DMS153 (cell line): ENCODE measurements at places on chromosomes 3 and 15.
A peak's percentile ranks its signal among the peaks of the same experiment; 100 is the strongest.

GRCh38 chr15:63491116-63491827, 13.1 kb upstream of the USP3 start:
- no peak for DNase-seq

GRCh38 chr3:184543843-184544512, 17.6 kb upstream of the EPHB3 start:
- peak; percentile 85 for DNase-seq

DNA sequence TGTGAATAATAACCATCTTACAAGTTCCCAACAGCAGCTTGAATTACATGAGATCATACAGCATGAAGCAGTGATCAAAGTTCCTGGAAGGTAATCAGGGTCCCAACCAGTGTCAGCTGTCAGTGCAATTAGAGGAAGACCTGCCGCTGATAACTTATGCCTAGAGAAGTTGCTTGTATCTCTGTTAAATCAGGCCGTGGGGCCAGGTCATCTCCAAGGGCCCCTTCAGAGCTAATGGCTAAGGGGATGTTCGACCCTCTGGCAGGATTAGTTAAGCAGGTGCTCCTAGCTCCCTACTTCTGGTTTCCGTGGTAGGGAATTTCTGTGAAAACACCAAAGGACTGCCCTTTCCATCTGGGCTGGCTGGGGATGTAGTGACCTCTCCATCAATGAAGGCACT, 251.0 kb downstream of the FAM43A start:
- DNase-seq: no peak

- no peak for DNase-seq
Measured at GRCh38 chr15:71301958-71302621, 186.8 kb downstream of the THSD4 start.

- no peak for DNase-seq
Measured at GRCh38 chr3:42960282-42960681, 18.8 kb upstream of the GASK1A start.

DNA sequence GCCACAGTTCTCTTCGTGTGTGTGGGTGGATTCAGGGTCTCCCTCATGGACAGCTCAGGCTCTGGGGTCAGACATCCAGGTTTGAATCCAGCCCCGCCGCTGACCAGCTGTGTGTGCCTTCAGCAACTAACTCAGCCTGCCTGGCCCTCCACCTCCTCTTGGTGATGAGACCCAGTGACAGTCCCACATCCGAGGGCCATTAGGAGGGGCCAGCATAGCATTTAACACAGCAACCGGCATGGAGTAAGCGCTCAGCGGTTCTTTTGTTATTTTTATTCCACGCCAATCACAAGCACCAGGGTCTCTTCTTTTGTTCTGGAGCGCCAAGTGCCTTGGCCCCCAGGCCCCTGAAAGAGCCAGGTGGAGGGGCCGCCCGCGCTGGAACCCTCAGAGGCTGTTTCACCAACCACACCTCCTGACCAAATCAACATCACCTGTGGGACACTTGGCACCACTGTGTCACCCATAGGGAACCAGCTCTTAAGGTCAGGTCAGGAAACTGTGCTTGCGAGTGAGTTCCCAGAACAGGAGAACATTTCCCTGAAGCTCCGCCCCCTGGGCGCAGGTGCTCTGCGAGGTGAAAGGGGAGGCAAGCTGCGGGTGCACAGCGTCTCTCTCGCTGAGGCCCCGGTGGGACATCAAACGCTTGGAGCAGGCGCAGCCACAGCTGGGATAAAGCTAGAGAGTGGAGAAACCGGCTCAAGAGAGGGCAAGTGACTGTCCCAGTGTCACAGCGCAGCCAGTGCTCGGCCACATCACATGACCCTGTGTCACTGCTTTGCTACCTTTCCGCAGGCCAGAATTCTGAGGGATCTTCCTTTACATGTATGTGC, 311.3 kb downstream of the UACA start:
- peak; percentile 42 for DNase-seq

- no peak for DNase-seq
Measured at GRCh38 chr3:81872566-81872965, 111.1 kb upstream of the GBE1 start.

DNA sequence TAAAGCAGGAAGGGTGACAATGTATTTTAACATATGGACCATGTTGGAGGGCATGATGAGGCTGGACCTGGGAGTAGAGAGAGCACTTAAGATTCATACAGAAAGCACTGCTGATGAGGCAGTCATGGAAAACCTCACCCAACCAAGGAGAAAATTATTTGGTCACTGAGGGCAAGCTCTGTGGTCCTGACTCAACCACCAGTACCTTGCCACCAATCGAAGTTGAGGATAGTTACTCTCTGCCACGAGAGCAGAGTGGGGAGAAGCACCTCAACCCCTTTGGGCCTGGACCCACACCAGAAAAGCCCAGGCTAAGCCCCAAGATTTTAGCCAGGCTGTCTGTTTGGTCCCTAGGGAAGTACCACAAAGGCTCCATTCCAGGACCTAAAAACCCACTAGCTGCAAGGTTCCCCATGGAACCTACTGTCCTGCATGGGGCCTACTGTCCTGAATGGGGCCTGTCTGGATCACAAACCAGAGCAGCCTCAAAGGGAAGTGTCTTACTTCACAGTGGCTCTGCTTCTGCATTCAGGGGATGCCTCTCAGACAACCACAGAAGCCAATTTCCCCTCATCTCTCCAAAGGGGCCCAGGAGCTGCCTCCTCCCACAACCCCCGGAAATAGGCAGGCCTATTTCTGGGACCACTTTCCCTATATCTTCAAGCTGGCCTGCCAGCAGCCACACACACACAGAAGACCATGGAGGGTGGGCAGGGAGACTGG, 4.2 kb downstream of the CCDC71 start:
- DNase-seq: no peak

- no peak for DNase-seq
Measured at GRCh38 chr15:69871511-69872134, 226.1 kb downstream of the TLE3 start.

DNA sequence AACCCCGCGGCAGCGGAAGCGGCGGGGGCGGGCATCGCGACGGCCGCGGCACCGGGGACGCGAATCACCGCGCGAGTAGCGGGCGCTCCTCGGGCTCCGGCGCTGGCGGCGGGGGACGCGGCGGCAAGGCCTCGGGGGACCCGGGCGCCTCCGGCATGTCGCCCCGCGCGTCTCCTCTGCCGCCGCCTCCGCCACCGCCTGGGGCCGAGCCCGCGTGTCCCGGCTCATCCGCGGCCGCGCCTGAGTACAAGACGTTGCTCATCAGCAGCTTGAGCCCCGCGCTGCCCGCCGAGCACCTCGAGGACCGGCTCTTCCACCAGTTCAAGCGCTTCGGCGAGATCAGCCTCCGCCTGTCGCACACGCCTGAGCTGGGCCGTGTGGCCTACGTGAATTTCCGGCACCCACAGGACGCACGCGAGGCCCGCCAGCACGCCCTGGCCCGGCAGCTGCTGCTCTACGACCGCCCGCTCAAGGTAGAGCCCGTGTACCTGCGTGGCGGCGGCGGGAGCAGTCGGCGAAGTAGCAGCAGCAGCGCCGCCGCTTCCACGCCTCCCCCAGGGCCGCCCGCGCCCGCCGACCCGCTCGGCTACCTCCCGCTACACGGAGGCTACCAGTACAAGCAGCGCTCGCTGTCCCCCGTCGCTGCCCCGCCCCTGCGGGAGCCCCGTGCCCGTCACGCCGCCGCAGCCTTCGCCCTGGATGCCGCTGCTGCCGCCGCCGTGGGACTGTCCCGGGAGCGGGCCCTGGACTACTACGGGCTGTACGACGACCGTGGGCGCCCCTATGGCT, 675 bp downstream of the RBM15B start:
- DNase-seq: no peak

DNA sequence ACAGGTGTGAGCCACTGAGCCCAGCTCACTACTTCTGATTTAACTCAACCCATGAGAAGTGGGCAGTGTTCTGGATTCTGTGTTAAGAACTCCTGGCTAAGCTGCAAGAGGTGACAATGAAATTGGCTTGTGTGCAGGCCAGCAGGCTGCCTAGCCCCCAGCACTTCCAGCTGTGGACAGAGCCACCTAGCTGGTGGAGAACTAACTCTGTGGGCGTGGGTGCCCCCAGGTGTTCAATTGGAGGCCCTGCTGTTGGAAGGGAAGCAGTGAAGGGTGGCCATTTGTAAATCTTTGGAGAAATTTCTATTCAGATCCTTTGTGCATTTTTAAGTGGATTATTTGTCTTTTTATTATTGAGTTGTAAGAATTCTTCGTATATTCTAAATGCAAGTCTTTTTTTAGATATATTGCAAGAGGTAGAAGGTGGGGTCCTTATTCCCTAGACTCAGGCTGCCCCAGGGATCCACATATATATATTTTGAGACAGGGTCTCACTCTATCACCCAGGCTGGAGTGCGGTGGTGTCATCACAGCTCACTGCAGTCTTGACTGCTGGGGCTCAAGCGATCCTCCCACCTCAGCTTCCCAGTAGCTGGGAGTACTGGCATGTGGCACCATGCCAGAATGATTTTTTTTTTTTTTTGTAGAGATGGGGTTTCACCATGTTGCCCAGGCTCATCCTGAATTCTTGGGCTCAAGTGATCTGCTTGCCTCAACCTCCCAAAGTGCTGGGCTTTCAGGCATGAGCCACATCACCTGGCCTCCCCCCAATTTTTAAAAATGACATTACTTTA, 7.2 kb upstream of the SCAMP5 start:
- peak; percentile 13 for DNase-seq

DNA sequence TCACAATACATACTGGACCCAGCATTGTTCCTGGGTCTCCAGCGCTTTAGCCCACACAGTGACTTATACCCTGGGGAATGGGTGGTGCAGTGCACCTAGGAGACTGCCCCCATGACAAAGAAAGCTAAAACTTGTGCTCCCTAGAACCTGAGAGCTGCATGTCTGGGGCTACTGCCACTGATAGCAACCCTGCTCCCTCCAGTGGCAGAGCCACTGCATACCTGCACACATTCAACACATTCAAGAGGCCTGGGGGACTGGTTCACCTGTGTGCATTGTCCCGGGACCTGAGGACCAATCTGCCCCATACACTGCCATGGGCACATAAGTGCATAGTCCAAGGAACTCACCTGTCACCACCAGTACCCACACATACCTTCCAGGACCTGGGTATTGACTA, 302.7 kb upstream of the MANF start:
- no peak for DNase-seq

DNA sequence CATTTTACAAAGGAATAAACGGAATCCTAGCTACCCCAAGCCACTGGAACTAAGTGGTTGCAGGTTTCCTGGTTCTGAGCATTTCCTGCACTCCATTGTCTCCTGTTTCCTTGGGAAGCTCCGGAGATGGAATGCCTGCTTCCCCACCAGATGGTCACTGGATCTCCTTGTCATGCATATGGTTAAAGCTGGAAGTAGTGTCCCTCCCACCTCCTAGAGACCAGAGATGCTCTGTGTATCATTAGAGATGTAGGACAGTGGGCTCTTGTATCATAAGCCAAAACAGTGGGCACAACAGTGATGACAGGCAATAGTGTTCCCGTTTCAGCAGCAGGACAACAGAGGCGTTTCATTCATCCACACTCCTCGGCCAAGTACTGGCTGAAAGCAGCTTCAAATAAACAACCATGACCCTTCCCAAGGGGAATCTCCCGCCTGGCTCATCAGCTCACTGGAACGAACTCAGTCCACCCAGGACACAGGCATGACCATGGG, 136.2 kb upstream of the EIF1B start:
- no peak for DNase-seq

- DNase-seq: no peak
Measured at GRCh38 chr15:47959617-47960413, 161.0 kb upstream of the SLC24A5 start.

DNA sequence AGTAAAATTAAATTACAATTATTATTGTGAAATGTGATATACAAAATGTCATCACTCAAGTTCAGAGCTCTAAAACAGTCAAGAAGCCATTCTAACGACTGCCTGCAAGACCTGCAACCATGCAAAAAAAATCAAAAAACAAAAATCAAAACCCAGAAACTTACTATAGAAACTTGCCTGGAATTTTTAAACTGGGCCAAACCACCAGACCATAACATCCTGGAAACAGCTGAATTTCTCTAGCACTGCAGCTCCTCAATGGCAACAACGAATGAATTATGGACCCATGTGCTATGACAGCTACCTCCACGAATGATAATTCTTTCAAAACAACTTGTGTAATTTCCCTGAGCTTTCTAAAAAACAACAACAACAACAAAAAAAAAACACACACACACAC, 130.0 kb upstream of the KCNMB2 start:
- no peak for DNase-seq

- no peak for DNase-seq
Measured at GRCh38 chr3:69008980-69009379, 4.5 kb downstream of the EOGT start.

DNA sequence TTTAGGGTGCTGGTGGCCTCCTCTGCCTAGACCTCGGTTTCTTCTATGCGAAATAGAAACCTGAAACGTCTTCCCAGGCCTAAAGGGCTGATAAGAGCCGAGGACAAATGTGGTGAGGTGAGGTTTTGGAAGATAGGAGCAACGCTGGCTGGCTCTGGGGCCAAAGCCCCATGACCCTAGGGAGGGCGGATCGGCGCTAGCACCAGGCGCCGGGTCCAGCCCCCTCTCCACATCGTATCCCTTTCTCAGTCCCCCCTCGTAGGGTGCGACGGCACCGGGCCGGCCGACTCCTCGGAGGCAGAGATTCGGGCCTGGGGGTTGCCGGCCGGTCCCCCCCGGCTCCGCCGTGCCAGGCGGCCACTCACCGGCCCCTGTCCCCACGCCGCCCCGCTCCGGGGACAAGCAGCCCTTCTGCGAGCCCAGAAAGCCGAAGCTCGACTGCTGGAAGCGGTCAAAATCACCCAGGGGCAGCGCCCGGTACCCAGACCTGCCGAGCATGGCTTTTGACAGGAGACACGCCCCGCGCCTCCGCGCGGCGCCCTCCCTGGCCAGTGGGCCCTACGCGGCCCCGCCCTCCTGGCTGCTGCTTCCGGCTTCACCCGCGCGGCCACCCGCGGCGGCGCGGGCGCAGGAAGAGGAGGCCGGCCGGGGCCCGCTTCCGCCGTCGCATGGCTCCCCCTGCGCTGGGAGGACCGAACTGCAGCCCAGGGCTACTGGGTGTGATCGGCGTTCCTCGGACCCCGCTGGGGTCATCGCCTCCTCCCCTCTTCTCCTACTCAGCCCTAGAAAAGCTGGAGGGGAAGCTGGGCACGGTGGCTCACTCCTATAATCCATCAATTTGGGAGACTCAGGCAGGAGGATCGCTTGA, at the start of gene STOML1:
TSS of gene STOML1 (minus strand) at position 570 of the 868 bp plus-strand sequence. CDS start at position 498, 72 bp downstream.
- DNase-seq: peak; percentile 73

- no peak for DNase-seq
Measured at GRCh38 chr3:56980243-56980642, 80.2 kb upstream of the SPATA12 start.

DNA sequence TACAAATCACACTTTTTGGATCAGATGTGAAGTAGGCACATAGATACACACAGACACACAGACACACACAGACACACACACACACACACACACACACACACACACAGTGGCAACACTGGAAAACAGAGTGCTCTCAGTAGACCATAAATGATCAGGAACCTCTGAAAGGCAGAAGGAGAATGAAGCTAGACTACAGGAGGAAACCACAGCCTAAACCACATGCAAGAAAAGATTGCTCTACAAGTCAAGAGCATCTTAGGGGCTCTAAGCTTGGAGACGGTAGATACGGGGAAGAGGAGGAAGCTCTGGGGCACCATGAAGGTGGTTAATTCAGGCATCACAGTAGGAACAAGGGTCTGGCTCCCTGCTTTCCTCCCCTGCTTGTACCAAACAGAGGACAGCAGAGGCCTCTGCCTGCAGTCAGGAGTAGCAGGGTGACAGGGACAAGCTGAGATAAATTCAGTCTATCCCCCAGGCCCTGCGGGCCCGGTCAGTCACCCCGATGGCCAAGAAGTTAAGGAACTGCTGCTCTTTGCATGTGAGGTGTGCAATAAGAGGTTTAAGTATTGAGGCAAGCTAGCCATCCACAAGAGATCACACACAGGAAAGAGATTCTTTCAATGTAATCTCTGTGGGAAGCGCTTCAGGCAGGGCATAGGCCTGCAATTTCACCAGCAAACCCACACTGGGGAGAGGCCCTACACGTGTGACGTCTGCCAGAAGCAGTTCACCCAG, 23.5 kb upstream of the ARPIN start:
- DNase-seq: no peak
